ENCODE measurements at places on chromosomes 7 and 10.

DNA sequence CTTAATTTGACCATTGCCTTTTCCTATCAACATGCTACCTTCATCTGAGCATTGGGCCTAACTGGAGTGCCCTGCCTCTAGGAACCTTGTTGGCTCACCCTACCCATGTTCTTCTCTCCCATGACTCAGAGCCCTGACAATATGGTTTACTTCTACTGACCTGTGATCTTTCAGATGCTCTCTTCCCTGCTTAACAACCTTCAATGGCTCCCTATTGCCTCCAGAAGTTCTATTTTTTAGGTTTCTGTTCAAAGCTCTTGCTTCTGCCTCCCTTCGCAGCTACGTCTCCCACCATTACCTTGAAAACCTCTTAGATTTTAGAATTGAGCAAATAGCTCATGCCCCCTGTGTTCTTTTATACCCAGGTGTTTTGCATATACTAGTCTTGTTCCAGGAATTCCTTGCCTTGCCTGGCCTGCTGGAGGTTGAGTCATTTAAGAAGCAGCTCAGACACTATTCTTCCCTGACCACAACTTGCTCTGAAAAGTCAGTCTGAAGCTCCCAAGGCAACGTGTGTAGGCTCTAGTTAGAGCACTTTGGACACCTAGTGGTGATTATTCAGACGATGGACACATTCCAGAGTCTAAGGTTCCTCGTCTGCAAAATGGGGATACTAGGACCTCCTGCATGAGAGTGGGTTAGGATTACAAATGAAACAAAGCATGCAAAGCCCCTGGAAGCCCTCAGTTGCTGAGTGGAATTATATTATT is 64.4 kb upstream of the EMX2 start:
- no peak for DNase-seq

DNA sequence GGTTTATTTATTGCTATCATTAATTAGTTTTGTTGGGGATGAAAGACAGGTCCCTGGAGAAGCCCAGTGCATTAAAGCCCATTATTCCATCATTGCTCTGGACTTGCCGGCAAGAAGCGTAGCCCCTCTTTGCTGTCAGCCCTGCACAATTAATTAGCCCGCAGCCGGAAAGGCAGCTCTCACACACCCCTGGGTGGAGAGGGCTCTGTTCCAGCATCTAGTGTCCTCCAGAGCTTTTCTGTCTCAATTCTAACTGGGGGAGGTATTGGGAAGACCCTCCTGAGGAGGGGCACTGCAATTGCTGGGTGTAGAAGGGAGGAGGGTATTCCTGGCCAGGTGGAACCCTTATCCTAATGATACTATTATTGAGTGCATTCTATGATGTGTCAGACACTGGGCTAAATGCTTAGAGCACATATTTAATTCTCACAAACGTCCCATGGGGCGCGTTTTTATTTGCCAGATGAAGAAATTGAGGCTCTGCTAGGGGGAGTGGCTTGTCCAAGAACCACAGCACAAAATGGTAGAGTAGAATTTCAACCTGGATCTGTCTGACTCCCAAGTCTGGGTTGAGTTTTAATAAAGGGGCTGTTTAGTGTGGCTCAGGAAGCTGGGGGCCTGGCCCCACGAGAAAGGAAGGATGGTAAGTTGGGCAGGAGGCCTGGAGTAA is 148.1 kb upstream of the PCBD1 start:
- no peak for DNase-seq

DNA sequence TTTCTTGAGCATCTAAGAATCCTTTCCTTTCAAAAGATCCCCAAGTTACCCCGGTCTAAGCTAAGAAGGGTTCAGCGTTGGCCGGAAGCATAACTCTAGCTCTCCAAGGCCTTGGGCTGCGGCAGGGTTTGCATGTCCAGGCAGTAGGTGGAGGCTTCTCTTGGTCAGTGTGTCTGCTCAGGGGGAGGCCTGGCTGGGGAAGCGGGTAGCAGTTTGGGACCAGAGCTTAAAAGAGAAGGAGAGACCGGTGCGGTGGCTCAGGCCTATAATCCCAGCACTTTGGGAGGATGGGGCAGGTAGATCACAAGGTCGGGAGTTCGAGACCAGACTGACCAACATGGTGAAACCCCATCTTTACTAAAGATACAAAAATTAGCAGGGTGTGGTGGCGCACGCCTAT is 226.3 kb downstream of the MGMT start:
- no peak for DNase-seq

DNA sequence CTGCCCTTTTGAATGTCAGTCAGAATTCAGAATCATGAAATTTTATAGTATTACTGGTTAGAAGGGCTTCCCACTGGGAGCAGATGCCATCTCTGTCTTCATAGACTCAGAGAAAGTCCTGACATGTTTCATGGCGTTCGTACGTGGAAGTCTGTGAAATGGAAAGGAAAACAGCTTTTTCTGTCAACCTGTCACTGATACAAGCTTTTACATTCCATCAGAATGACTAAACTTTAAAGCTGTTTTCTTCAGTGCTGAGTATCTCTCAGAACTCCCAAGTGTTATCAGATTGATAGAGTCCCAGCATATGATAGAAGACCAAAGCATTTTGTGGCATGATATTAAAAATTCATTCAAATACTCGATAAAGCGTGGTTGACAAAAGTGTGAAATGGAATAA is 726.7 kb upstream of the GALNT17 start:
- DNase-seq = no peak

- no peak for DNase-seq
These were observed 55.0 kb downstream of the GBF1 start for GRCh38 chr10:102300278-102300843.

GRCh38 chr7:150322833-150323681 is at the start of the genes ACTR3C and LRRC61:
TSS of gene ACTR3C (minus strand) at chr7:150323545. CDS start at chr7:150295296, 28,249 bp downstream.
TSS of gene LRRC61 (plus strand) at chr7:150323355. CDS start at chr7:150336862, 13,507 bp downstream.
- DNase-seq = peak; percentile 21

DNA sequence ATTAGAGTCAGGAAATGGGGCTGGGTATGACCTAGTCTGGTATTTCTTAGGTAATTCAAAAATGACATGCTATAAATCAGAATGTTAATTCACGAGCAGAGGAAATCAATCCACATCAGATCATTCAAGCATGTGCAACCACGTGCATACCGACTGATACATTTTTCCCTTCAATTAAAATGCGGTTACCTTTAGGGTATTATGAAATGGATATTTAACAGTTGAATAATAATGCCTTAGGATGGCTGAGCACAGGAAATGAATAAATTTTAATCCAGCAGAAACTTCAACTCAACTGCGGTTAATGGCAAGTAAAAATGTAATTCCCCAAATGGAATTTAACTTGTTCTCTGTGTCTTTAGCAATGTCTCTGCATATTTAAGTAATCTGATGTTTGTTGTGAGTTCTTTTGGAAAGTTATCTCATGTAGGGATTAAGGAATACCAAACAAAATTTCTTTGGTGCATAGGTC is 9.2 kb downstream of the CPA2 start:
- no peak for DNase-seq

Measured in stimulated activated CD4-positive, alpha-beta T cell treated with anti-CD3 and anti-CD28 coated beads, Interleukin-15, amount 100 ng/mL, for 1 hour (primary cell).